ENCODE measurements at places on chromosomes 3 and 15. TPM values are rescaled to one million over a fixed set of nuclear protein-coding genes. Genes with fewer than 3 reads are reported as not detected.
A peak's percentile ranks its signal among the peaks of the same experiment; 100 is the strongest.

GRCh38 chr15:39083213-39083612 lies 497.7 kb upstream of the THBS1 start:
- DNase-seq: no peak

GRCh38 chr3:156859578-156859977 lies 33.4 kb downstream of the LEKR1 start:
- no peak for DNase-seq

DNA sequence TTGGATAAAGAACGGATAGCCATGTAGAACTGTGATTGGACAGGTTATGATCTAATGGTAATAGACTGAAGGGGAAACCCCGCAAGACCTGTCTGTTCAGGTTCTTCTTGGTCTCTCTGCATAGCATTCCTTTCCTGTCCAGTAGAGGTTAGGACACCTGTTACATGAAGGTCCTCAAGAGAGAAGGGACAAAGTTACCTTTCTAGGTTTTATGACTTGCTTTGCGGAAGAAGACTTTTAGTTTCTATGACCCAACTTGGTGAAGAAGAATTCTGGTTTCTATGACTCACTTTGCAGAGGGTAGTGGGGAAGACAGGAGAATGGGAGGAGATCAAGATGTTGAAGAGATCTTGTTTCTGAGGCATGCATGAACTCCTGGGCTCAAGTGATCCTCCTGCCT lies 97.9 kb upstream of the C3orf80 start:
- DNase-seq: no peak

GRCh38 chr3:146421819-146422759 lies 47.3 kb downstream of the PLSCR2 start:
- DNase-seq: no peak

- DNase-seq: no peak
These were observed 50.4 kb upstream of the GYG1 start for GRCh38 chr3:148940983-148941382.

- DNase-seq: no peak
These were observed 12.8 kb downstream of the RBP2 start for GRCh38 chr3:139463466-139463865.

GRCh38 chr3:142040941-142041491 lies 108.3 kb downstream of the TFDP2 start:
- no peak for DNase-seq

DNA sequence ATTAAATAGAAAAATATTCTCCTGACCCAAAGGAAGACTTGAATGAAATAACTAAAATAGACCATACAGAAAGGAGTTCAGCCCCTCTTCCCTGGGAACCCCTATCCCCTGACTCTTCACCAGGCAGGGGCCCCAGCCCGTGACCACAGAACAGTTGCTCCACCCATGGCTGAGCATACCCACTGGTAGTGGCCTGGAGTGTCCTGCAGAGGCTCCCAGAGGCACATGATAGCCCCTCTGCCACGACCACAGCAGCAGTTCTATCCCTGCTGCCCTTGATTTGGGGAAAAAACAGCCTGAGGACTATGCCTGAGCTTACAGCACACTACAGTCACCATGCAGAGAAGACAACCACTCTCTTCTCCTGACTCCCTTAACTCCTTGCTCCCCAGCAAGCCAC lies 31.8 kb downstream of the TTC14 start:
- DNase-seq: no peak

DNA sequence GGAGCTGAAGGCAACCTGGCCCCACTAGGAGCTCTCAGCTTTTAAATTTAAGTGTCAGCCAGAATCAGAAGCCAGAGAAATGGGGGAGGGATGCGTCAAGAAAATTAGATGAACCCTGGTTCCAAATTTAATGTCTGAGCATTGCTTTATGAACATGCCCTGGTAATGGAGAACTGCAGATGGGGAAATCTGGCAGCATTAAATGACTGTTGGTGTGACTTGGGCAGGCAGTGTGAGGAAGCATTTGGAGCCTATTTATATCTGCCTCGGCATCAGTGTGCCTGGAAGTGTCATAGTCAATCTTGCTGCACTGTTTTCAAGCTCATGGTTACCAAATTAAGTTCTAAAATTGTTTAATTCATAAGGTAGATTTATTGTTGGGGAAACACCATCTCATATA lies 29.0 kb downstream of the NME9 start:
- no peak for DNase-seq

GRCh38 chr3:46566040-46566641 lies at the start of gene LRRC2:
TSS of gene LRRC2 (minus strand) at chr3:46566302. CDS start at chr3:46551591, 14,711 bp downstream.
- DNase-seq: peak; percentile 34

DNA sequence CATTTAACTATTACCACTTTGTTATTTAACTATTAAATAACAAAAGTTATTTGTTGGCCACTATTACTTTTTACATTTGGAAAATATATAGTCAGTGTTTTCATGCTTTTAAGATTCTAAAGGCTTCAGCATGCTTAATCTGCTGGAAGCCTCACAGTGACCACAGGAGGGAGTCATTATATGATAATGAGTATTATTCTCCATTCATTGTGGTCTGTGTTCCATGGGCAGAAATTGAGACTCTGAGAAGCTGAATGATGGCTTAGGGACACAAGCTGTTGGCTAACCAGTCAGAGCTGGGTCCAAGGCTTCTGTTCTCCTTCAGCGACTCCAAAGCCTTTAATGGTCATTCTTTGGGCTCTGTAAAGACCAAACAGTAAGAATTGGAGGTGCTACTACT lies 64.7 kb downstream of the BFSP2 start:
- peak; percentile 56 for DNase-seq

GRCh38 chr15:34808016-34808415 lies 12.7 kb upstream of the ACTC1 start:
- no peak for DNase-seq

- DNase-seq: no peak
These were observed 64.5 kb downstream of the EPHA3 start for GRCh38 chr3:89171687-89172545.

GRCh38 chr3:50316657-50317242 lies 5.8 kb downstream of the HYAL2 start:
- DNase-seq: no peak

- DNase-seq: peak; percentile 70
These were observed 57.6 kb upstream of the SLC6A11 start for GRCh38 chr3:10758304-10759037.

GRCh38 chr3:36866368-36866767 lies 78.5 kb downstream of the TRANK1 start:
- DNase-seq: peak; percentile 14

- no peak for DNase-seq
These were observed 54.4 kb upstream of the LRRFIP2 start for GRCh38 chr3:37228749-37229148.

- peak; percentile 4 for DNase-seq
These were observed 148.5 kb downstream of the OTOL1 start for GRCh38 chr3:161644891-161645635.

DNA sequence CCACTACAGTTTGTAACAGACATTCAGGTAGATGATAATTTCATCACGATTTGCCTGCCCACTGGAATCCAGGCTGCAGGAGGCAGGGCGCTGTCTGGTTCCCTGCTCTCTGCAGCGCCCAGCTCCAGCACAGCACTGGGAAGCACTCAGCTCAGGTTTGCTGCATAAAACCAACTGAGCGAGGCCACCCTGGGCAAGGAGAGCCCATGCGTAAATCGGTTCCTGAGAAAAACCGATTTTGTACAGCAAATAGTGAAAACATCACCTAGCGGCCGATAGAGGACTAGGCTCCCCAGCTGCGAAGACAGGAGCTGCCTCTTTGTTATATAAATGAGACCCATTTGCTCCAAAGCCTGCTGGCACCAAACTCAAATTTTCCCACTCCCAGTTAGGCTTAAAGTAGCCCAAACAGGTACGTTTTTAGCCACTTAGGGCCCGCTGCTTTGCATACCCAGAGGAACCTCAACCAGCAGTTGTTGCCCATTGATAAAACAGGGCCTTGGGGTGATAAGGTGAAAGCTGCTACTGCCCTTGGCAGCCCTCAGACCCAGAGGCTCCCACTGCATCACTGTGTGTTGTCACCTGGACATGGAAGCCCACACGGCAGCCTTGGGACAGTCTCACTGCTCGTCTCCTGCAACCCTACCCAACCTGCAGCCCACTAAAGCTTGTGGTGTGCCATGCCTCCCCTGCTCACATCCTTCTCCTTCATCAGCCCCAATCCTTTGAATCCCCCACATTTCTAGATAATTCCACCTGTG lies 47.5 kb downstream of the ALDH1L1 start:
- DNase-seq: no peak

- DNase-seq: no peak
These were observed 39.1 kb downstream of the MRPL46 start for GRCh38 chr15:88428053-88428452.

DNA sequence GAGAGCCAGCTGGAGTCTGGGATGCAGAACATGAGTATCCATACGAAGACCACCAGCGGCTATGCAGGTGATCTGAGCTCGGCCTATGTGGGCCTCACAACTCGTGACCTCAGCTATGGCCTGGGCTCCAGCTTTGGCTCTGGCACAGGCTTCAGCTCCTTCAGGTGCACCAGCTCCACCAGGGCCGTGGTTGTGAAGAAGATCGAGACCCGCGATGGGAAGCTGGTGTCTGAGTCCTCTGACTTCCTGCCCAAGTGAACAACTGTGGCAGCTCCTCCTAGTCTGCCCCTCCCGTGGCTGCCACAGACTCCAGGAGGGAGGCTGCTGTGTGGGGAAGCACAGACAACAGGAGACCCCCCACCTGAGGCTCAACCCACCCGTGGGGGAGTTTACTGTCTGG lies 3.6 kb upstream of the KPNA4 start:
- no peak for DNase-seq

GRCh38 chr3:110579840-110580550 lies 491.6 kb upstream of the NECTIN3 start:
- peak; percentile 49 for DNase-seq

GRCh38 chr3:53051929-53052328 lies 6.1 kb upstream of the SFMBT1 start:
- no peak for DNase-seq

- no peak for DNase-seq
These were observed 131.7 kb downstream of the XXYLT1 start for GRCh38 chr3:195139091-195139875.

- DNase-seq: no peak
These were observed 95.9 kb upstream of the ATP2B2 start for GRCh38 chr3:10601151-10601856.

- DNase-seq: no peak
These were observed 347.3 kb downstream of the ZIC1 start for GRCh38 chr3:147756476-147756875.

DNA sequence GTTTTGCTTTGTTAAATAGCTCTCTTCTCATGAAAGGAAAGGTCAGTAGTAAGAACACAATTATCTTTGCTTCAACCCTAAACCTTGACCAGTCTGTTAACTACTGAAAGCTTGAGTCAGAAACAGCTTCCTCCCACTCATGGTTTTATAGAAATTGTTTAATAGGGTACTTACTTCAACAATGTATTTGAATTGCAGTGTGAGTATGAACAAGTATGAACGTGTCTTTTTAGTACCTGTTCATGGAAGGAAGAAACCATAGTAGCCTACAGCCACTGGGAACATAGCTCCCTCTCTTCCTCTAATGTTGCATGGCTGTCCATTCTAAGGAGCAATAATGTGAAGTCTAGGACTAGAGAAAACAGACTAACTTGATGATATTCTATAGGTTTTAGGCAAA lies 311.0 kb downstream of the MCTP2 start:
- DNase-seq: no peak

- peak; percentile 68 for DNase-seq
These were observed 17.1 kb downstream of the TRAIP start for GRCh38 chr3:49839193-49839809.

GRCh38 chr3:194069421-194070219 lies 66.3 kb upstream of the HES1 start:
- peak; percentile 25 for DNase-seq

DNA sequence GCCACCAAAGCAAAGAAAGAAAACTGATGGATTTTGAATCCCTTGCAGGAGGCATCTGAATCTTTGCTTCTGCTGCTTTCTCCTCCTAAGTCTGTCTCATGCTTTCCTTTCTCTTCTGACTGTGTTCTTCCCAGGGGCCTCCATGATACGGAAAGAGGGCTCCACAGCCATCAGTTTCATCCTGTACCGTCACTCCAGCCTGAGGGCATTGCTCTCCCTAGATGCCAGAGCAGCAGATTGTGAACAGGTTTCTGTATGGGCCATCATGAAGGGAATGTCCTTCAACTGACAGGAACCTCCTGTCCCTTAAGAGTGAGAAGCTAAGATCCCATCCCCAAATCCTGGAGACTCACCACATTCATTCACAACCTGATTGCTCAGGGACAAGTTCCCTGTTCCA lies 59.2 kb downstream of the KBTBD12 start:
- DNase-seq: no peak

DNA sequence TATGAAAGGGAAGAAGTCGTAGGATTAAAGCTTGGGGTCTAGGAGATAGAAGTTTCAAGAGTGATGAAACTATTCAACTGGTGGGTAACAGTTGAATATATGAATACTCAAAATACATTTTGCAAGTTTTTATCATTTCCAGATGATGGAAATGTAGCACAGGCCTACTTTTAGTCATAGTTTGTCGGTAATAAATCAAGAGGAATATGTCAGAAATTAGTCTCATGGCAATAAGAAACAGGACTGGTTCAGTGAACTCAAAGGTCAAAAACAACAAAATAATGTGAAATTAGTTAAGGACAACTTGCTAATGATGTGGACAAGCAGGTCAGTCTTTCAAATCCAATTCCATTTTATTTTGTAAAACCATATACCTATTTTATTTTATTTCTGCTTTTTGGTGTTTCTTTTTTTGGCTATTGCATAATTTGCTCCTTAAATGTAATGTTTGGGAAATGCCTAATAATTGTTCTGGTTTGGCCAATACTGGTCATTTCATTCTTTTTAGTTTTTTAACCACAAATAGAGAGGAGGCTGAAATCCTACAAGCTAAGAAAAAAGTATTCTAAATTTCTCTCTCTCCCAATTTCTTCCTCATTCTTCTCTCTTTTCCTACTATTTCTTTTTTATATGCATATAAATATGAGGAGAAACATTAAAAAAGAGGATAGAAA lies 195.2 kb upstream of the ARHGEF26 start:
- no peak for DNase-seq

The SEC62 gene
- 83.9 TPM for total RNA-seq

The PDZRN3 gene
- 0.24 TPM for total RNA-seq

The HCN4 gene
- total RNA-seq: 0.07 TPM

The DUOXA2 gene
- not detected for total RNA-seq

The CHRNB4 gene
- total RNA-seq: not detected

The RPLP1 gene
- total RNA-seq: 1,496 TPM

The KIF23 gene
- 124 TPM for total RNA-seq

The DIS3L gene
- total RNA-seq: 13.6 TPM

The CD86 gene
- not detected for total RNA-seq

The PLSCR5 gene
- not detected for total RNA-seq
